ENCODE measurements at places on chromosomes 3 and 15.

DNA sequence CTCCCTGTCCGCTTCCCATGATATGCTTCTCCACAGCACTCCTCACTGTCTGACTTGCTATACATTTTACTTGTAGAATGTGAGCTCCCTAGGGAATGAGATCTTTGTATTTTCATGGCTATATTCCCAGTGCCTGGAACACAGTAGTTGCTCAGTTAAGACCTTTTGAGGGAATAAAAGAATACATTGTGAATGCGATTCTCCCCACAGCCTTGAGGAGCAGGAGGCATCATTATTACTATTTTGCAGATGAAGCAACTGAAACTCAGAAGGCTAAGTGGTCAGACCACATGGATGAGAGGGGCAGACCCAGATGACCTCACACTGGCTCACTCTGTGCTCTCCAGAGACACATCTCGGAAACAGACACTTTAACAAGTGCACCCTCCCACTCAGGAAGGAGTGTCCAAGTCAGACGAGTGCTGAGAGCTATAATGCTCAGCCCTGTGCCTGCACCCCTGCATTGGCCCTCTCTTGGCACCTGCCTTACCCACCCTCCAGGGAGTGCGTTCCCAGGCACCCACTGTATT lies 46.8 kb downstream of the SST start:
- no peak for DNase-seq

GRCh38 chr3:172221547-172221946 lies 182.2 kb downstream of the FNDC3B start:
- DNase-seq: no peak

GRCh38 chr3:100852840-100853239 lies 140.4 kb downstream of the ABI3BP start:
- DNase-seq: no peak

DNA sequence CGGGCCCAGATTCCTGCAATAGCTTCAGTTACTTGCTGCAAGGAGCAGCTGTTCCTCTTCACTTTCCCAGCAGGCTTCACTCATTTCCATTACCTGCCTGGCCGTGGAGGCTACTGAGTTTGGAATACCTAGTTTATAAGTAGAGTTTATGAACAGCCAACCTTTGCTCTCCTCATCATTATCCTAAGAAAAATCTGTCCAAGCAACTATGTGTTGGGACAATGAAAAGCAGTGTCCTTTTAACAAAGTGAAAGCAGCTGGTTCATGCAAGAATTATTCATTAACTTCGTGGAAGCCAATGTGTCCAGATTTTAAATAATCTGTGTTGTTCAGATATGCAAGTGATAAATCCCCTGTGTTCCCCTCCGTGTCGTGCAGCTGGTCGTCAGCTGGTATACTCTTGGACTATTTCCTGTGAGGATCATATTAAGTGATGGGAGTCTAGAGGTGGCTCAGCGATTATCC lies 39.3 kb upstream of the SSR3 start:
- DNase-seq: no peak

GRCh38 chr15:95948411-95948810 lies 382.1 kb upstream of the NR2F2 start:
- DNase-seq: no peak

GRCh38 chr15:59339252-59339672 lies 33.4 kb downstream of the MYO1E start:
- no peak for DNase-seq

DNA sequence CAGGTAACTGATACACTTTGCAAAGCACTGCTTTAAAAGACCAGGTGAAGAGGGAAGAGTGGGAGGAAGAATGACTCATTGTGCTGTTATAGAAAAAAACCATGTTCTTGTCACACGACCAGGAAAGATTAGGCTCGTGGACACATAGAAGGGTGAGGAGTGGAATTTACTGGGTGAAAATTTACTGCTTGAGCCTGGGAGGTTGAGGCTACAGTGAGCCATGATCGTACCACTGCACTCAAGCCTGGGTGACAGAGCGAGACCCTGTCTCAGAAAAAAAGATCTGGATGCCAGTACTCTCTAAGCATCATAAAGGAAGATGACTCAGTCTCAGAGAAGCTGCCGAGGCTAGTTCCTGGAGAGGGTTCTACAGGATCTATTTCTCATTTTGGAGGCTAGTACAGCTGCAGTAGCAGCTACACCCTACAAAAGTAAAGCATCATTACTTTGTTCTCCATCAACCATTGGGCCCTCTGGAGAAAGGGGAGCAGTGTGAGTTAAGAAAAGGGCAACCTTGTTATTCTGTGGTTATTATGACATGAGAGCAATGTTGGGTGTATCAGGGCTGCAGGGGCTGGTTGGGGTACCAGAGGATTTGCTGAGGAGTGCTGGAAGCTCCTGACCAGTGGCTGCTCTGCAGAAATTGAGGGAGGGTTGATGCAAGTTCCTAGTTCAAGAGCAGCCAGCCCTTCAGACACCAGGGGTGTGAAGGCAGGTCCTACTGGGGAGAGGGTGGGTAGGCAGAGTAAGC lies 75.4 kb downstream of the CMTM8 start:
- peak; percentile 17 for DNase-seq

DNA sequence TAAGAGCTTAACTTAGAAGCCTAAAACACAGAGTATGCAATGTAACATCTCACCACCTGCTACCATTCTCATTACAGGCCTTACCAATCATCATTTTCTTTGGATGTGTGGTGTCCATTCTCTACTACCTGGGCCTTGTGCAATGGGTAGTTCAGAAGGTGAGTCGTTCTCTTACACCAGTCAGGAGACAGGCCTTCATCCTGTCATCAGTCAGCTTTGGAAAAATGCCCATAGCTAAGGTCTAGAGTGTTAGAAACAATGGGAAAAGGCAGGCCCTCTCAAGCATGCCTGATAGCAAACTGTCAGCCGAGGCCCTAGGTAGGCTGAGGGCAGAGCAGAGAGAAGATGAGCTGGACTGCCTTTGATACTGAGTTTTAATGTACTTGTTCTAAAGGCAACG lies 13.5 kb downstream of the SLC28A2 start:
- no peak for DNase-seq

- DNase-seq: no peak
These were observed 75.1 kb downstream of the LDHAL6B start for GRCh38 chr15:59281699-59282098.

- DNase-seq: no peak
These were observed 360.7 kb downstream of the NSUN3 start for GRCh38 chr3:94423578-94423977.

DNA sequence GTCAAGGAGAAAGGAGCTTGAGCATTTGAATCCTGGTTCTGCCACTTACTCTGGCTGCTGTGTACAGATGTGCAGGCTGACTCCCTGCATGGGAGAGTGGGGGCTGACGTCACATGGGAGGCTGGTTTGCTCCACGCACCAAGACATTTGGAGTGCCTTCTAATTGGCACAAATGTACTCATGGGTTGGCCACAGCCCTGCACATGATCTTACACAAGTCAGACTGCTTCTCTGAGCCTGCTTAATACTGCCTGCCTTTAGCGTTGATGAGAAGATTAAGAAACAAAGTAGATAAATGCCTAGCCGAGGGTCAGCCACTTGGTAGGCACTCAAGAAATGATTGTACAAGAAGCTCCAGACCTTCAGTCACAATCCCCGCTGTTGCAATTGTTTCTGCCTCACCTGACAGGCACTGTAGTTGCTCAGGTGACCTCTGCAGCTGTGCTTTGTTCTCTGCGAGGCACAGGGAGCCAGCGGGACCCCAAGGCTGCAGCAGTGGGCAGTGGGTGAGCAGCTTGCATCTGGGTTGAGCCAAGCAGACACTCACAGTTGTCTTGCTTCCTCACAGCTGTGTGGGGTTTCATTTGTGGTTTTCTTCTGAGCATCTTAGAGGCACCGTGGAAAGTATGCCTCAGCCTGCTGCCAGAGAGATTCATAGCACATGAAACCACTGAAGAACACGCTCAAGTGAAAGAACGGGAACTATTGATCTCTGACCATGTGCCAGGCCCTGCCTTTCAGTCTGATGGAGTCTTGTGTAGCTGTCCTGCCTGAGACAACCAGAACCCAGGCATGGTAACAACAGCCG lies 33.1 kb downstream of the GRK7 start:
- DNase-seq: no peak

GRCh38 chr3:53846134-53846850 lies at the start of the genes CHDH and IL17RB:
CHDH (minus strand) TSS chr3:53846419; CDS start chr3:53824008, 22,411 bp downstream.
IL17RB (plus strand) TSS chr3:53846568; CDS start chr3:53846589, 21 bp downstream.
- DNase-seq: no peak

GRCh38 chr3:5012367-5012766 lies 33.1 kb downstream of the BHLHE40 start:
- no peak for DNase-seq

DNA sequence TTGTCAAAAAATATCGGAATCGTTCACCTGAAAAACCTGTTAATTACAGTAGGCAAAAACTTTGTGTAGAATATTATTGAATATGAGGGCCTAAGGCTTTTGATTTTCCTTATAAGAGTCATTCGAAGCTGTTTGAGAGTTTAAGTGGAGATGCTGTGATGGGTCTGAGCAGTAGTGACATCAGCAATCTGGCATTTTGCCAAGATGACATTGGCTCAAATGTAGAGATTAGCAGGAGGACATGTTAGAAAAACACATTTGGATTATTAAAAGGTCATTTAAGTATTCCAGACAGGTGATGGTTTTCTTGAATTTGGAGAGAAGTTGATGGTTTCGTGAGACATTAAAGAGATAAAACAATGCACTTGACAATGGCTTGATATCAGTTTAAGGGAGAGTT lies 12.9 kb downstream of the OR5AC2 start:
- DNase-seq: no peak

- no peak for DNase-seq
These were observed 32.3 kb upstream of the LEKR1 start for GRCh38 chr3:156793851-156794250.

DNA sequence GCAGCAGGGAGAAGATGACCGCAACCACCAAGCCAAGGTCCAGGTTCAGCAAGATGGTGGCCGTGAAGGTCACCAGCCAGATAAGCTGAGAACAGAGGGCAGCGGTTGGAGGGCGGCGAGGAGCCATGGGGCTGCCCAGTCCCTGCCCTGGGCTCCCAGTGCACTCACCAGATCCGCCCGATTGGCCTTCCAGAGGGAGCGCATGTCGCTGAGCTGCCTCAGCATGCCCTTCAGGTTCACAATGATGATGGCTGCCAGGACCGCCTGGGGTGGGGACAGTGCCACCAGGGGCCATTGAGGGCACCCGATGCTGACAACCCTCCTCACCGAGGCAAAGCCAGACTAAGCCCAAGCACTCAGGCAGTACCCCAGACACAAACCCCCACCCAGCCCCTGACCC lies 5.4 kb downstream of the SLC26A6 start:
- DNase-seq: no peak

DNA sequence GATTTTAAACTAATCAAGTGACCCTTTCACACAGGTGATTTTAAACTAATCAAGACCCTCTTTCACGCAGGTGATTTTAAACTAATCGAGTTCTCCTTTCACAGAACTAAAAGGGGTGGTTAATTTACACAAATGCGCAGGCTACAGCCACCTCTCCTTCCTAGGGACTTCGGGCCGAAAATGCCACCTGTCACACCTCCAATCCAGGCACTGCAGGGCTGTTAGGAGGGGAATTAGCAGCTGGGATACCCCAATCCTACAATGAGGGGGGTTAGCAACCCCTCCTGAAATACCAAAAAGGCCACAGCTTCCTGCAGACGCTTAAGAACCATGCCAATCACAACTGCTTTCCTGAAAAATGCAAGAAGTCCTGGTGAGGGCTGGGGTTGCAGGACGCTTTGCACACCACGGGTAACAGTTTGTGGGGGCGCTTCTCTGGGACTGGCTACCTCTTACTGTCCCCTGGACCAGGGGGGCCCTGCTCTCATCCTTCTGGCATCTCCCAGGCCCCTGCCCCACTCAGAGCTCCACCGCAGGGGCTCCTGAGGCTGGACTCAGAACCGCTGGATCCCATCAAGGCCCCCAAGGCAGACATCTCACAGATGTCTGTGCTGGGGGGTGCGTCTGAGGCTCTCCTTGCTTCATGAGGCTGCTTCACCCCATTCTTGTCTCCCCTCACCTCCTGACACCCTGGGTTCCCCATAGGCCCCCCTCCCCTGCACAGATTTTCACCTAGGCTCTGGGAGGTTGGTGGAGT lies 145.9 kb downstream of the OR4M2 start:
- no peak for DNase-seq

GRCh38 chr3:13764161-13764560 lies 115.7 kb downstream of the WNT7A start:
- no peak for DNase-seq

DNA sequence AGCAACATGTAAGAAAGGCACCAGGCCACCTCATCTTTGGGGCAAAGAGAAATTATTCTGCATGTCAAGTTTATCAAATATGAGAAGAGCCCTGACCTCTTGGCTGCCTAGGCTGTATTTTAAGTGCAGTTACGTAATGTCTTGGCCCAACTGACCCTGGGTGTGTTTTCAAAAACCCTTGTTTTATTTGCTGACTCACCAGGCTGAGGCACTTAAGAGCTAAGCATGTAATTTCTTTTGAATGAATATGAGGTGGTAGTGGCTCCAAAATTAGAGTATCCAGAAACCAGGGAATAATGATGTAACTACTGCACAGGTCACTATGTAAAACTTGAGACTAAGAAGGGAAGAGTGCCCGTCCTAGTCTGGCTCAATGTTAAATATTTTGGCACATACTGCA lies 24.3 kb downstream of the PGPEP1L start:
- DNase-seq: peak; percentile 24

DNA sequence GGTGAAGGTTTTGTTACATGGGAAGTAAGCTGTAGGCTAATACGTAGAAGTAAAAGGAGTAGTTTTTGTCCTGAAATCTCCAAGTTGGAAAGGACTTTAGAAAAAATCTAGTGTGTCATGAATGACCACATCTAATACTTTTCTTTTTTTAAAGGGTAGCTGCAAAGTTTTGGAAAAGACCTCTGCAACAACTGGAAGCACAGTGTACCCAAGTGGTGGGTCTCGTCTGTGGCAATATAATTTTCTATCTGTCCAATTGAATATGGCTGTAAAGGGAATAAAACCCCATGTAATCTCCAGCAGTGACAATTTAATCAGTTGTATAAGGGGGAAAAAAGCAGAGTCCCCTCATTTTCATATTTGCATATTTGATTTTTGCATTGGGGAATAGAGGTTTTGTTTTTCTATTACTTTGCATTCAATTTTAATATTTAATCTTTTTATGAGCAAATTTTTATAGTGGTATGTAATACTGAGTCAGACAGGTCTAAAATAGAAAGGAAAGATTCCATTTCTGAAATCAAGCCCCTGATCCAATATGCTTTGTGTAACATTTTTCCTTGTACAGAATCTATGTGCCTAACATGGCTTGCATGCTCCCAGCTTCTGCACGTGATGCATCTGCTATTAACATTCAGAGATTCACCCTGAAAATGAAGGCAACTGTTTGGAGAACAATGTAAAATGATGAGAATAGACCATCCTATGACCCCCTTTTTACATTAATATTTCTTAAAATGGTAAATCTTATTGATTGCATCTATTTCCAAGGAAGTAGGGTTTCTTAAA lies 531.4 kb downstream of the ZIC1 start:
- DNase-seq: no peak

- DNase-seq: no peak
These were observed 34.6 kb downstream of the HSPBAP1 start for GRCh38 chr3:122758877-122759560.

- DNase-seq: no peak
These were observed 2.0 kb upstream of the RPUSD2 start for GRCh38 chr15:40567111-40567510.
